ENCODE measurements at places on chromosomes 3 and 15.

- no peak for DNase-seq
Observed at GRCh38 chr3:183430325-183430957, 2.0 kb upstream of the MCF2L2 start.

DNA sequence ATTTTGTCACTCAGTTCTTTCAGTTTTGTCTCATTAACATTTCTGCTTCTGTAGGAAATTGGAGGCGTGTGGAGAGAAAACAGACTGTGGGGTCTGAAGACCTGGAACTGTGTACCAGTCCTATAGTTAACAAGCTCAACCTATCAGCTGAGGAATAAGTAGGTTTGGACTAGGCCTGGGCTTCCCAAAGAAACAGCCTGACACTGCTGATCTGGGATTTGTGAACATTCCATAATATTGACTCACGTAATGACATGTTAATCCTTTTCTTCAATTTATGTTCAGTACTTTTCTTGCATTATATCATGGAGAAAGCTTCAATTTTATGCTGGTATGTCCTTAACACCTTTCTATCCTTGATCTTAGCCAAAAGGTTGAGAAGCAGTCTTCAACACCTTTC, 181.6 kb upstream of the RORA start:
- no peak for DNase-seq

GRCh38 chr15:39680868-39681267, 100.0 kb downstream of the THBS1 start:
- DNase-seq: no peak

DNA sequence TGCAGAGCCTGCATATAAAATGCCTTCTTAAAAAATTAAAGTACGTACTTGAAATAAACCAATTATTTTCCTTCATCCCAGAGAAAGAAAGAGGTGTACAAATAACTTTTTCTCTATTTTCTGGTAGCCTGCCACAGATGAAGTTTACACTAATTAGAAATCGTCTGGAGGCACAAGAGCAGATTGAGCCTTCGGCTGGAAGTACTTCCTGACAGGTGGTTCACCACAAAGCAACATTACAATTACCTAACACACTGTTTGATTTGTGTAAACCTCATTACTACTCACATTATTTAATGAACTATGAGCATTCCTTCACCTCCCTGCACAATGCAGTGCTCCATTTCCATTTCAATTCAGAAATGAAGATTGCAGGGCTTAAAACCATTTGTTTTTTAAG, 856.1 kb downstream of the SI start:
- DNase-seq: peak; percentile 56

DNA sequence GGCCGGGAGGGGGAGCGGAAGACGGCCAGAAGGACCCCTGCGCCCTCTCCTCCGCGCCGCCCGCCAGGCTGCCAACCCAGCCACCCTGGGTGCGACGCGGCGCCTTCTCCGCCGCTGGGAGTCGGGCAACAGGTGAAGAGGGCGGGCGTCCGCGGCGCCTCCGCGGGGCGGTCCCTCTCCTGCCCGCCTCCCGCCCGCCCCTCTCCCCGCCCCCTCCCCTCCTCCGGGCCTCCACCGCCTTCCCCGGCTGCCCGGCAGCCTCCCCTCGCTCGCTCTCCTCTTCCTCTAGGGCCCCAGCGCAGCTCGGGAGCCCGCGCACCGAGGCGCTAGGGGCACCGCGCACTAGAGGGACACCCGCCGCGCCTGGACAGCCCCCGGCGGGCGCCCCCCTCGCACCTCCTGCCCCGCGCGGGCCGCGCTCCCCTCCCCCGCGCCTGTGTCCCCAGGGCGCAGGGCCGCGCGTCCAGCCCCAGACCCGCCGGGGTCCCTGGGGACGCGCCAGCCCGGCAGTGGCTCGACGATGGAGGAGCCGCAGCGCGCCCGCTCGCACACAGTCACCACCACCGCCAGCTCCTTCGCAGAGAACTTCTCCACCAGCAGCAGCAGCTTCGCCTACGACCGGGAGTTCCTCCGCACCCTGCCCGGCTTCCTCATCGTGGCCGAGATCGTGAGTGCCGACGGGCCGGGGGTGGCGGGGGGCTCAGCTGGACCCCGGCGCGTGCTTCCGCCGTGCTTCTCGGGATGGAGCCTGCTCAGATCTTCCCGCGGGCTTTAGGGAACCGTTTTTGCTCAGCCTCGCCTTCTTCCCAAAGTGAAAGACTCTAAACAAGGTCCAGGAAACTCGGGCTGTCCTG, at the start of gene CMTM8:
TSS of gene CMTM8 (plus strand) at position 228 of the 854 bp plus-strand sequence. CDS start at position 521, 293 bp downstream.
- DNase-seq: no peak

DNA sequence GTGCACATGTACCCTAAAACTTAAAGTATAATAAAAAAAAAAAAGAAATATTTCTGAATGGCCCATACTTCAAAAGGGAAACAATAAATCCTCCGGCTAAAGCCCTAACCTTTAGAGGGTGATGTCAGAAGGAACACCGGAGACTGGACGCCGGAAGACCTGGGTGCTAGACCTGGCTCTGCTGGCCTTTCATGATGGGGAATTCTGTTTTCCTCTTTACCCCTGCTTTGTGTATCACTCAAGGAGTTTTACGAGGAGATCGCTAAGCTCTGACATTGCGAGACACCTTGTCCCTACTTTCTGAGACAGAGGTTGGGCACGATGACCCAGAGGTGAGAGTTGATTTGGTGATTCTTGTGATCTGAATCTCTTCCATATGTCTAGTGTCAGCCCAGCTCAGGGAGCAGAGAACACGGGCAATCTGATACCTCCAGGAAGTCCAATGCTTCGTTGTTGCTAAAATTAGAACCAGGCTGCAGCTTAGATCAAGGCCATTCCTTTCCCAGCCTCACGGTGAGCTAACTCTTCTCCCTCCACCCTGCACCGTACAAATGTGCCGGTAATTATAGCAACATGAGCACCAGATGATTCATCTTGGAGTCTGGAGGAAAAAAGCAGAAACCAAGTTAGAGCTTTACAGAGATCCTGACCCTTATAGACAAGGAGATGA, 42.0 kb upstream of the CFAP161 start:
- no peak for DNase-seq

DNA sequence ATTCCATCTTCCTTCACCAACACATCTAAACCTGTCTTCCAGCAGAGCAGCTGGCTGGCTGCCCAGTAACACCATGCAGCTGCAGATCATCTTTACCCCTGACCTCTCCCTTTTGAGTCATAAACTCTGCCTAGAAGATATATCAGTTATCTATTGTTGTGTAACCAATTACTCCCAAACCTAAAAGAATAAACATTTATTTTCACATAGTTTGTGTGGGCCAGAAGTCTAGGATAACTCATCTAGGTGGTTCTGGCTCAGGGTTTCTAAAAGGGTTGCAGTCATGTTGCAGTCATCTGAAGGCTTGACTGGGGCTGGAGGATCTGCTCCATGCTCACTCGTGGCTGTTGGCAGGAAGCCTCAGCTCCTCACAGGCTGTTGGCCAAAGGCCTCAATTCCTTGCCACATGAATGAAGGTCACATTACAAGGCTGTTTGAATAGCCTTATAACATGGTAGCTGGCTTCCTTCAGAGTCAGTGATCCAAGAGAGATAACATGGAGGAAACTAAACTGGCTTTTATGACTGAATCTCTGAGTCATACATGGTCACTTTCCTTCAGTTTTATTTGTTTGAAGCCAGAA, 92.8 kb downstream of the GOLIM4 start:
- no peak for DNase-seq

All from NCI-H524 treated with DMSO at 0.1 percent for 48 hours (cell line).